Heart left ventricle (tissue), 16 donors: ENCODE measurements at places on chromosomes 1 and 21. TPM values are rescaled to one million over a fixed set of nuclear protein-coding genes. Genes with fewer than 3 reads are reported as not detected.

- DNase-seq, result no peak
Observed at GRCh38 chr1:23594927-23595353, 35.6 kb upstream of the ID3 start.

- no peak for DNase-seq
Observed at GRCh38 chr1:68705466-68705865, 208.6 kb upstream of the DEPDC1 start.

Gene OBSCN
- 273 TPM for total RNA-seq

DNA sequence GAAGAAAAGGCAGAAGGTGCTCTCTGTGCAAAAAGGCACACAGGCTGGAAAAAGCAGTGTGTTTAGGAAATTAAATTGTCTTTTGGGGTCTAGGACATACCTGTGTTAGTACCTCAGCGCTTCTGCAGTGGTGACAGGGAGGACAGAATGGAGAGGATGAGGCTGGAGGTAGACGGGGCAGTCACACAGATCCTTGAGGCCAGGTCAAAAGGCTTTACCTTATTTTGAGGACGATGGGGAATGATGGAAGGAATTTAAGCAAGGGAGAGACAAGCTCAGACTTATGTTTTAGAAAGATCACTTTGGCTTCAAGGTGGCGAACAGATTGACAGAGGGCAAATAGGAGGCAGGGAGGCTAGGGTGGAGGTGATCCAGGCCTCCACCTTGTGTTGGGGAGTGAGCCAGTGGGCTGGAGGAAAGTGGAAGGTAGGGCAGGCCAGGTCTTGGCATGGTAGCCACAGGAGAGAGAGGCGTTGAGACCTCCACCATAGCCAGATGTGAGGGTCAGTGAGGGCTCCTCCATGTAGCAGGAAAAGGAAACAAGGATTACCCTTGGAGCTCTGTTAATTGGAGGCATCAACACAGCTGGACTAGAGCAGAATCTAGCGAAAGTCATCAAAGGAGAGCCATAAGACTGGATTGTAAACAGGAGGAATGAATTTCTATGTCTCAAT lies 4.2 kb downstream of the CYP4B1 start:
- no peak for DNase-seq

DNA sequence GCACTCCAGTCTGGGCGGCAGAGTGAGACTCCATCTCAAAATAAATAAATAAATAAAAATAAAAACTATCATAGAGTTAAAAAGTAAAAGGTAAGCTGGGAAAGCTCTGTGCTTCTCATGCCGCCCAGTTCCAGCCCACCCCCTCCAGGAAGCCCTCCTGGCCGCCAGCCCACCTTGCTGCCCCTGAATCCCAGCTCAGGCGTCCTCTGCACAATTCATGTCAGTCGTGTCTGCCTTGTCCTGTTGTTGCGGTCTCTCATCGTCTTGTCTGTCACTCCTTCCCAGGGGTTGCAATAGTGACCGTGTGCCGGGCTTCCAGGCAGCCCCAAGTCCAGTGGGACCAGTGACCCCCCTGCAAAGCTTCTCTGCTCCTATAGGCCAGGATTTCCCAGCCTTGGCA lies 44.1 kb downstream of the RSPH1 start:
- no peak for DNase-seq

Gene CDA
- 2.0 TPM for total RNA-seq

DNA sequence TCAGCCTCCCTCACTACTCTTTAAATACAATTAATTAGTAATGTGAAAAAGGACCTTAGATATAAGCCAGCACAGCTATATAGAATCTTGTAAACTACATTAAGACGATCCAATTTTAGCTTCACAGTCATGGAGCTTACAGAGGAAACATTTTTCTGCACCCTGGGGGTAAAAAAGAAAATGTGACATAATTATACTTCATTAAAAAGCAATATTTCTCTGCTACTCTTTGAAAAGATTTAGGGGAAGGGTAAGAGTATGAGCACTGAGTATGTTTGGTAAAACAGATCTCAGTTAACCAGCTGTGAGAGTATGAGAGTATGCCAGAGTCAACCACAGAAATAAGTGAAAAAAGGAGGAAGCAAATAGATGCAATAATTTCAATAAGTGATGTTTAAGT lies 1415.9 kb downstream of the PLA2G4A start:
- DNase-seq, result no peak

Gene HES4
- 98.1 TPM for total RNA-seq

- peak; percentile 80 for DNase-seq
Observed at GRCh38 chr1:201769966-201770365, 59.0 kb upstream of the IPO9 start.

GRCh38 chr1:208093754-208094719 lies 150.1 kb downstream of the PLXNA2 start:
- DNase-seq, result peak; percentile 85

DNA sequence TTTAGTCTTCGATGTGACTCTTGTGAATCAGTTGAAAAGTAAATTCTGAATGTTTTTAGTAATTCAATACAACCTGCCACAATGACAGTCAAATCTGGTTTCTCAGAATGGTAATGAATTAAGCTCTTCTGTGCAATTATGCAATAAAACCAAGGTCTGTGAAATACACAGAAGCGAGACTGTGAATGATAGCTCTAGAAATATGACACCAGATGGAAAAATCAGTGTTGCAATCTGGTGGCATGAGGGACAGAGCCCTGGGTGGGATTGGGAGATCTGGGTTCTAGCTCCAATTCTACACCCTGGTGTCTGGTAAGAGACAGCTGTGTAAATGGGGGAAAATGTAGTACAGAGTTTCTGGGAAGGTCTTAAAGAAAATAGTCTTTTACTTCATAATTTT lies 586.4 kb upstream of the ZRANB2 start:
- DNase-seq, result no peak

- DNase-seq, result no peak
Observed at GRCh38 chr21:38505654-38506523, 7.6 kb upstream of the ERG start.

DNA sequence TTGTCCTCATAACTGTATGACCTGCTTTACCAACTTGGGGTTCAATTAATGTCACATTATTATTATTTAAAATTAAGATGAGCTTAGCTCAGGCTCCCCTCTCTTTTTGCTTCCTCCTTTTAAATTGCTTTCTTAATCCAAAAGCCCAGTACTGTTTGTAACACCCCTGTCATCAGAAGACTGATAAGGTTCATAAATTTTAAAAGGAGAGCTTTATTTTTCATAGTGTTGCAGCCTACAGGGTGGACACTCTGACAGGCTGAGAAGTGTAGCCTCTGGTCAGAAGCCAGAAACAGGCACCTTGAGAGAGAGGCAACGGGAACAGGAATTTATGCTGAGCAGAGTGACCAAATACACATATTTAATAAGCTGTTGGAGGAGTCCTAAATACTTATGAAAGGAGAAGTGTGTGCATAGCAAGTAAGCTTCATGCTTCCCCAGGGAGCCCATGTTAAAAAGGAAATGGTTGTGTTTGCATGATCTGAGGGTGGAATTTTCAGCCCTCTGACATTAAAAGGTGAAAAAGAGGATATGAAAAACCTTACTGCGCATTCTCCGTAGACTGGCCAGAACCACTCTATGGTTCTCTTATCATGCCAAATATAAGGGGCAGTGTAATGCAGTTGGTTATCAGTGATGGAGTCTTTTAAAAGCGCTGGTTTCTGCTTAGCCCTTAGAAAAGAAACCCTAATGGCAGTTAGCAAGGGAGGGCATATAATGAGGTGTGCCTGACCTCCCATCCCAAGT lies 30.5 kb upstream of the FGGY start:
- DNase-seq, result no peak

Gene FCRL2
- total RNA-seq, result not detected

DNA sequence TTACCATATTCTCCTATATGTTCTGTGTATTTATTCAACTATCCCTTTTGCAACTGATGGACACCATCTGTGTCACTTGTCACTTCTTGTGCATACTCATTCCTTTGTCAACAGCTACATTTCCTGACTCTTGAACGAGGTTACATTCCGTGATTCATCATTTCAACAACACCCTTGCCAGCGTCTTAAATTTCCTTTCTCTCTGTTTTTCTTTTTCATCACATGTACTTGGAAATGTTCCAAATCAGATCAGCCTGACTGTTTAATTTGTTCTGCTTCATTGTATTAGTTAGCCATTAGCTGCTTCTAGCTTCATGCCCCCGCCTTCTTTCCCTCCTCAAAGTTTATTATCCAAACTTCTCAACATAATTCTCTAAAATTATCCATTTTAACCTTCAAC lies 173.0 kb downstream of the ADGRL4 start:
- DNase-seq, result no peak

- DNase-seq, result no peak
Observed at GRCh38 chr1:231940701-231941100, 314.1 kb downstream of the DISC1 start.

GRCh38 chr1:164707868-164708331 lies 148.9 kb downstream of the PBX1 start:
- DNase-seq, result no peak

DNA sequence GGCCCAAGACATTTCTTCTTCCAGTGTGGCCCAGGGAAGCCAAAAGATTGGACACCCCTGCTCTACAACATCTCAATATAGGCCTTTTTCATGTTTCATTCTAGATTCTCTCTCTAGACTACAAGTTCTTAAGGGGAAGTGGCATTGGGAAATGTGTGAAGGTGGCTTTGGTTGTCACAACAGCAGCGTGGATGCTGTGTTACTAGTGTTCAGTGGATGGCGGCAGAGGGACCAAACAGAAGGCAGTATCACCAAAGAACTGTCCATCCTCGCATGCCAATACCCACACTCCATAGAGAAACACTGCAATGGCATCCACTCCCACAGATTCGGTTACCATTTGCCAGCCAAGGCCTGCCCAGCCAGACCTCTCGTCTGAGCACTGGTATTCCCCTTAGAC lies 24.3 kb upstream of the IFNAR2 start:
- DNase-seq, result no peak

Gene ASAP3
- 37.0 TPM for total RNA-seq

- no peak for DNase-seq
Observed at GRCh38 chr1:208857465-208857864, 613.3 kb upstream of the PLXNA2 start.

- no peak for DNase-seq
Observed at GRCh38 chr21:34684174-34684876, 15.5 kb downstream of the CLIC6 start.

DNA sequence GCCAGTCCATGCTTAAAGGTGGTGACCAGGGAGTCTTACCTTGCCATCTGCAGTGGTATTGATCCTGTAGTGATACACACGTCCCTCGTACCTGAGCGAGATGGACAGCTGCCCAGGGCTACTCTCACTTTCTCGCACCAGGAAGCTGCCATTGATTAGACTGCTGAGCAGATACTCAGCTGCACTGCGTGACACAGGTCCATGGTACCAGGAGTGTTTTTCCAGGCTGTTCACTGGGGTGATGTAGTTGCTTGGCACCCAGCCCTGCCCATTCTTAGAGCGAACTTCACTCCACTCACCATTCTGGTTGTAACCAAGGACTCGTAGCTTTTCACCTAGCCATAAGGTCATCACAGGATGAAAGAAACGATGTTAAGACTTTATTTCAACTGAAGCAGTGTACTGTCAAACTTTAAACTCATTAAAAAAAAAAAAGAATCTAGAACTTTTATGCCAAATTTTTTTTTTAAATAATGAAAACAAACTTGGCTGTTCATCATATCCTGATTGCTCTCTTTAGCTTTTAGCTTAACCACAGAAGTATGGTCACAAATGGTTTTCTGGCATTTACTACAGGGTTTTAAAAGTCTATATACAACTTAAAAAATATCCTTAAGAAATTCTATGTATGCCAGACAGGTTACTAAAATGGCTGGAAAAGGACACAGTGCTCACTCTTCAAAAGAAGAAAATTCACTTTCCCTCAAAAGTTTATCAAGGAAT lies 44.6 kb downstream of the TOR3A start:
- no peak for DNase-seq

- DNase-seq, result no peak
Observed at GRCh38 chr1:67213164-67213563, 46.9 kb downstream of the IL23R start.

Gene PRR9
- total RNA-seq, result not detected

Gene EPHA10
- 0.05 TPM for total RNA-seq

- no peak for DNase-seq
Observed at GRCh38 chr1:68269637-68270430, 37.5 kb upstream of the WLS start.

DNA sequence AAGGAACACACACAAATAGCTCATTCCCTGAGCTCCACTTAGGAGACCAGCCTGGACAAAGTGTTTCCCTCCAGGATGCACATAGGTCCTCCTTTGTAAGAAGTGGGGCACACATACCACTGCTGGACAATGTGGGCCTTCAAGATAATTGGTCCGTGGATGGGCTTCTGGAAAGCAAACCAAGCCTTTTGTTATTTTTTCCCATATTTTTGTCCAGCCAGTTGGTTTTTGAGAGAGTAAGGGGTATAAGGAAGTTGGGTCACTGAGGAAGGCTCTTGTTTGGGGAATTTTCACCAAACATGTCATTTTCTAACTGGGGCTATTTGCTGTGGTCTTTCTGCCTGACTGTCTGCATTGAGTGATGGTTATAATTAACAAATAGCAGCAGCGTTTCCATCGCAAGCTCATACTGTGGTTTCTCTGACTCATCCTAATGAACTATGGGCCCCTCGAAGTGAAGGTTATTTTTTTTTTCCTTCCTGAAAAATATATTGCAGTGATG lies 306.3 kb upstream of the DUSP10 start:
- no peak for DNase-seq

Gene PHGDH
- total RNA-seq, result 16.1 TPM
